Natural killer cell treated with Interleukin-12 subunit alpha and Interleukin-12 subunit beta and Interleukin-15 and Interleukin-18, amount 100 ng/mL, for 72 hours (primary cell): ENCODE measurements at places on chromosomes 1 and 21. TPM values are rescaled to one million over a fixed set of nuclear protein-coding genes. Genes with fewer than 3 reads are reported as not detected.

Gene HMGCL
- total RNA-seq: 26.1 TPM

Gene MX1
- total RNA-seq: 10.9 TPM

Gene IFI16
- 228 TPM for total RNA-seq

Gene TFF1
- total RNA-seq: not detected

Gene BSND
- not detected for total RNA-seq

Gene FAM72B
- 10.5 TPM for total RNA-seq

Gene LCE2B
- total RNA-seq: not detected

Gene CATSPERE
- 0.64 TPM for total RNA-seq

Gene DDR2
- 2.3 TPM for total RNA-seq

Gene OR2AJ1
- total RNA-seq: not detected

Gene CFAP141
- total RNA-seq: not detected

Gene CD244
- total RNA-seq: 36.6 TPM

Gene TCEA3
- total RNA-seq: not detected

Gene LCE1E
- total RNA-seq: not detected

Gene RAP1GAP
- total RNA-seq: 0.19 TPM

Gene FCRL2
- not detected for total RNA-seq

Gene ADGRB2
- total RNA-seq: not detected

Gene SYPL2
- total RNA-seq: not detected

Gene CD1E
- not detected for total RNA-seq

Gene ESRRG
- not detected for total RNA-seq

Gene KCNJ9
- not detected for total RNA-seq

Gene COP1
- total RNA-seq: 53.3 TPM

Gene PPCS
- total RNA-seq: 26.4 TPM

Gene KRTAP10-11
- not detected for total RNA-seq

Gene NES
- total RNA-seq: not detected

Gene CEP104
- total RNA-seq: 59.4 TPM

Gene IL22RA1
- not detected for total RNA-seq

Gene FCRL5
- 0.39 TPM for total RNA-seq

Gene TMPRSS2
- not detected for total RNA-seq

Gene MEGF6
- 0.36 TPM for total RNA-seq

Gene VN1R5
- not detected for total RNA-seq

Gene MRAP
- not detected for total RNA-seq

Gene GJA4
- total RNA-seq: 0.86 TPM

Gene KMO
- not detected for total RNA-seq

Gene IGSF5
- not detected for total RNA-seq

Gene C1orf141
- total RNA-seq: not detected

Gene PER3
- total RNA-seq: 3.7 TPM

Gene DAB1
- total RNA-seq: not detected

Gene ELOVL1
- total RNA-seq: 101 TPM

Gene LAX1
- 7.2 TPM for total RNA-seq

Gene CITED4
- total RNA-seq: 2.5 TPM

Gene RAB13
- 11.5 TPM for total RNA-seq

Gene LAMB3
- 1.2 TPM for total RNA-seq

Gene PHC2
- 14.2 TPM for total RNA-seq

Gene MANEAL
- total RNA-seq: 9.0 TPM

Gene C1orf167
- total RNA-seq: not detected

Gene F11R
- 11.0 TPM for total RNA-seq

Gene PPIAL4G
- total RNA-seq: 0.24 TPM

Gene GNAT2
- total RNA-seq: not detected

Gene ELF3
- total RNA-seq: 0.84 TPM

Gene PLEKHA6
- 0.89 TPM for total RNA-seq

Gene SCP2
- total RNA-seq: 75.1 TPM

Gene ATP1B1
- total RNA-seq: 2.3 TPM
